Mucosa of descending colon (tissue), 3 donors: ENCODE measurements at places on chromosomes 11 and 22. TPM values are rescaled to one million over a fixed set of nuclear protein-coding genes. Genes with fewer than 3 reads are reported as not detected.

GRCh38 chr11:36684840-36685801 lies 87.1 kb upstream of the RAG2 start:
- no peak for DNase-seq

GRCh38 chr11:2449548-2450320 lies 4.9 kb downstream of the KCNQ1 start:
- DNase-seq = no peak

DNA sequence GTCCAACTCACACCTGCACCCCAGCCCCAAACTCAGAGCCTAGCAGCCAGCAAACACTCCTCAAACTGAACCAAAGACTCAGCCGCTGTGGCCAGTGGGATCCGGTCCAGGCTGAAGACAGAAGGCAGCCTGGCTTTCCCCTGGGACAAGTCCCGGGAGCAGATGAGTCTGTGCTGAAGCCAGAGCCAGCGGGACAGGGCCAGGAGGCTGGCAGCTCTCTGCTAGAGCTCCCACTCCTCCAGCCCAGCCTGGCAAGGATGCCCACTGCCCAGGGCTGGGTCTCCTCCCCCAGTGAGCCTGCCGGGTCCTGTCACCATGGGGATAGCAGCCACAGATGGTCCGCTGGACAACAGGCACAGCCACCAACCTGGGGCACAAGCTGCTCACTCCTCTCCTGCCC lies 42.9 kb upstream of the PRR5 start:
- DNase-seq = no peak

DNA sequence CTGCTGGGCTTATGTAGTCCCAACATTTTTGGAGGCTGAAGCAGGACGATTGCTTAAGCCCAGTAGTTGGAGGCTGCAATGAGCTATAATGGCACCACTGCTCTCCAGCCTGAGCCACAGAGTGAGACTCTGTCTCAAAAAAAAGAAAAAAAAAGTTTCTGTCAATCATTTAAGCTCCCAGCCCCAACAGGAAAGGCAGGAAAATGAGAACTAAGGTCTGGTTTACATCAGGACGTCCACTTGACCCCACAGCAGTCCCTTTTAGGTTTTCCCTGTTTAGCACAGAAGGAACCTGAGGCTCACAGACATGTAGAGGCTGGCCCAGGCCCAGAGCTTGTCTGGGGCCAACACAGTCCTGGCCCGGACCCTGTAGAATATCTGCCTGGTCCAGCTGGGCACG lies 9.2 kb upstream of the TTLL1 start:
- no peak for DNase-seq

DNA sequence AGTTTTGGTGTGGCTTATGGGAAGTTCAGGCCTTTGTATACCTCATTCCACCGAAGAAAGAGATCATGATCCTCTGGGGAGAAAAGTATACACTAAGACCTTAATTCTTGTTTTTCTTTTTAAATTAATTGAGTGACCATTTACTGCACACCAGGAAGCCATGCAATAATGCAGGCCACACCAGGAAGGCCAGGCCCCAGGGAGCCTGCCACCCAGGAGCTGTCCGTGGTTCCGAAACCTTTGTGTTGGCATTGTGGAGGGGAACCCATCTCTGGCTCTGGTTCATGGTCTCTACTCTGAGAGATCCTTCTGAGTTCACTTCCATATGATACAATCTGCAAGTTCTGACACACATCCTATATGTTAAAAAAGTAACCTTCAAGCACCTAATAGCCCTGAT lies 291.8 kb downstream of the MIAT start:
- no peak for DNase-seq

DNA sequence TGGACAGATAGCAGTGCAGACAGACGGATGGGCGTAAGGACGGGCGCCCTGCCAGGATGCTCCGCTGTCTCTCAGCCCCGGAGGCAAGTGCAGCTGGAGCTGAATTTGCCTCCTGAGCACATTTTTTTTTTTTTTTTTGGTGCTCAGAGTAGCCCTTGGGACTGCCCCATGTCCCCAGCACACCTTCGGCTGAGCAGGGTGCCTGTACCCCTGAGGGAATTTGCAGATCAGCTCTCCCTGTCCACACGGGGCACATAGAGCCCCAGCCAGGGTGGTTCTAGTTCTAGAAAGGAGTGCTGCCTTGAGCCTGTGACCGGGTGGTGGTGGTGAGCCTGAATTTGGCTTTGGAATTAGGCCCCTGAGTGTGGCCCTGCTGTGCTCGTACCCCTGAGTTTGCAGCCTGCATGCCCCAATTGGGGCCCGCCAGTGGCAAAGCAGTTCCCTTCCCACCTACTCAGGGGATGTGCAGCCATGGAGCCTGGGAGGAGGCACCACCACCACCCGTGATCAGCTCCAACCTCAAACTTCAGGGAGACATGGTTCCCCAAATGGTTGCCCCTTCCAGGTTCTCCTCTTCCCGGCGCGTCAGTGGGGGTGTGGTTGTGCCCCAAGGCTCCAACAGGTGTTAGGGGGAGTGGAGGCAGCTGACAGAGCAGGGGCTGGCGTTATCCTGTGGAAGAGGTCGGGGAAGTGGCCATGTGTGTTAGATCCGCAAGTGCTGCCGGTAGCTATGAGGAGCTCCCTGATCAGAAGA lies 1232.7 kb downstream of the BRD1 start:
- DNase-seq = no peak

DNA sequence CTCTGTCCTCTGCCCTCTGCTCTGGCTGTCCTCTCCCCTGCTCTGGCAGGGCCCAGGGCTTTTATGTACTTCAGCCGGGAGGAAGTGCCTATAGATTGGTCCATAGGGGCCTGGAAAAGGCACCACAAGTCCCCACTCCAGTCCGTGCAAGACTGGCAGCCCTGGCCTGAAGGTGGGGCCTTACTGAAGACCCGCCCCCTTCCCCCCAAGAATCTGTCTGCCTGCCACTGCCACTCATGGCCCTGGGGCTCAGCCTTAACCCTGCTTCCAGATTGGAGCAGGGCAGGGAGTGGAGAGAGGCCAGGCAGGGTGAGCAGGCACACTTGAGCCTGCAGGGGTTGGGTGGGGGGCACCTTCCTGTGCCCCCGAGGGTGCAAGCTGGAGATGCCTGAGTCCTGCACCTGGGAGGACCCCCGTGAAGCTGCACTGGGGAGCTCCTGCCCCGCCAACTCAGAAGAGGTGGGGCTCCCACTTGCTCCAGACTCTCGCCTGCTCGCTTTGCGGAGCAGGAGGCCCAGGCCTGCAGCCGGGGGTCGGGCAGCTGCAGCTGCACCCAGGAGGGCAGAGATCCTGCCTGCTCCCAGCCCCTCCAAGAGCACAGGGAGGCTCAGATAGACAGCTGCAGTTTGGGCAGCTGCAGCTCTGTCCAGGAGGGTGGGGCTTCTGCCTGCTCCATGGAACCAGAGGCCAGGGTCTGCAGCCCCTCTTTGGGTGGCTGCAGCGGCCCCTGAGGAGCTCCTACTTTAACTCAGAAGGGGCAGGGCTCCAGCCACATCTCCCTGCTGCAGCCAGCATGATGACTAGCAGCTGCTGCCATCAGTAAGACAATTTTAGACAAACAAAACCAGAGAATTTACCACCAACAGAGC lies 51.0 kb upstream of the SC5D start:
- DNase-seq = no peak

DNA sequence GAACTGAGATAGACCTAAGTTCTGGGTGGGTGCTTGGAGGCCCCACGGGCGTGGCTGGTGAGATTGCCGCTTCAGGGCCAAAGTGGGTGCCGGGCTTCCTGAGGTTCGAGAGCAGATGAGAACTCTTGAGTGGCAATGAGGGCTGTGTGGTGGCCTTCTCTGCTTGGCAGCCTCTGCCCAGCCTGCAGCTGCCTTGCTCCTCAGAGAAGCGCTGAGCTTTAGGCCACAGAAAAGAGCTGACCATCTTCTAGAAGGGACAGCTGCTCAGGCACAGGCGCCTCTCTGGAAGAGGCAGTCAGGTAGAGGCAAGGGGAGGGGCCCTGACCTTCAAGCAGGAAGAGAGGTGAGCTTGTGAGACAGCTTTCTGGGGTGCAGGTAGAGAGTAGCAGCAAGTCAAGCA lies 72.8 kb downstream of the MED15 start:
- no peak for DNase-seq

DNA sequence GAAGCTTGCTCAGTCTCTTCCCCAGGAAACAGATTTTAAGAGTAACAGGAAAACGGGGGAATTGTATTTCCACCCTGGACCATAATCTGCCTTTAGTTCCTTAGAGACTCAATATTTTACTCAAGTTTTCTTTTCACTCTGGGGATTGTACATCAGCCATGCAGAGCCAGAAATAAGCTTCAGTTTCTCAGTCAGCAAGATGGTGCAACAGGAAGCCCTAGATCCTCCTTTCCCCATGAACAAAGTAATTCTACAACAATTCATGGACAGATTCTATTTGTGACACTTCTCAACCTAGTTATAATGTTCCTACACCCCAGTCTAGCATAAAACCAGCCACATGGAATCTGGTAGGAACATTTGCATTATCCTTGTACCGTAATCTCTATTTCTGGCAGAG lies 24.7 kb downstream of the OR8B2 start:
- no peak for DNase-seq

The OOSP4A gene
- total RNA-seq = not detected

The HEPN1 gene
- not detected for total RNA-seq

The SH3BP1 gene
- 48.8 TPM for total RNA-seq

The MAP6 gene
- 1.9 TPM for total RNA-seq

The OR8G1 gene
- not detected for total RNA-seq

The MYO7A gene
- total RNA-seq = 2.3 TPM

The ISX gene
- total RNA-seq = 50.3 TPM

The RFPL1 gene
- total RNA-seq = not detected

The TRPC6 gene
- total RNA-seq = 1.3 TPM

The WNT7B gene
- not detected for total RNA-seq

The CCDC81 gene
- total RNA-seq = 0.61 TPM

The MMP1 gene
- total RNA-seq = 0.67 TPM

The SMTNL1 gene
- not detected for total RNA-seq

The OR51I1 gene
- not detected for total RNA-seq

The C11orf97 gene
- total RNA-seq = not detected
